ENCODE measurements at places on chromosomes 16 and 17.

DNA sequence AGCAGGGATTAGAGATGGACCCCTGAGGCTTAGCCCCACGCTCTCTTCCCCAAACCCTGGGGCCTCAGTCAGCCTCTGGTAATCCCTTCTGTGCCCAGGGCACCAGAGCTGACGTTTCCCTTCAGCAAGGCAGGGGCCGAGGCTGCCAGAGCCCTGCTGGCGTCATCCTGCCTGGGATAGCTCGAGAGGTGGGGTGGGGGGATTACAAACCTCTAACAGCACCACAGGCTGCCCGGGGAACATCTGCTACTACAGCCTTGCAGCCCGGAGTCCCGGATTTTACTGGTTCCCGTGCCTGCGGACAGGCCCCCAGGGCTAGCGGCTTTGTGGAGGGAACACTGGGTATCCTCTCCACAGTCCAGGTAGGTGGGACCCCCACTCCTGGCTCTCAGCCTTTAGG is at the start of gene AANAT:
AANAT (plus strand) TSS at position 238 of the 400 bp plus-strand sequence. CDS start 1,144 bp downstream, outside the sequence.
- DNase-seq: no peak

DNA sequence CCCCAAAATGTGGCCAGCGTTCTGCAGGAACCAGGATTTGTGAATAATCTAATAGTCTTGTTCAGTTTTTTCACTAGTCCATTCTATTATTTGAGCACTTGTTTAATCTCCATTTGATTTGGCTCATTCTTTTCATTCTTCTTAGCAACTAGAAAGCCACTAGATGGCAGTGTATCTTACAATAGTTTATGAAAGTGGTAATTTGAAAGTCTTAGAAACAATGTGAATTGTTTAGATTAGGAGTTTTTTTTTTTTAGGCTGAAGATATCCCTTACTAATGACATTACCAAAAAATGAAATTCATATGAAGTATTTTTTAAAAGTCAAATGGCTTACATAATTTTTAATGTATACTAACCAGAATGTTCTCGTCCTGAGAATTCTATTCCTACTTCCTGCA is 6.7 kb downstream of the ERI2 start:
- DNase-seq: no peak

DNA sequence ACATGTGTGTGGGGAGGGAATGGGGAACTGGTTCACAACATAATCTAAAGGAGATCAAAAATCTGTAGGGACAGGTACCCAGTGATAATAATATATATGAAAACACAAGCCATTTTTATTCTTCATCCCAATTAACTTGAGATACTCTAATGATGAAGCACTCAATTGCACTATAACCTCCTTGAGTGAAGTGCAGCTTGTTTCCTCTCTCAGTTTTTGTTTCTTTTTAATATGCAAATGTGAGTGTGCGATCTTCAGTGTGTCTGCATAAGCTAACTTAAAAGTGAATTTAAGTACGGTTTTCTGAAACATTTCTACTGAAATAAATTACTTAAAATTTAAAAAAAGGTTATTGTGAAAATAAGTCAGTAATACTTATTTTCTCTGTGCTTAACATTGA is 623.5 kb downstream of the CDH11 start:
- no peak for DNase-seq

DNA sequence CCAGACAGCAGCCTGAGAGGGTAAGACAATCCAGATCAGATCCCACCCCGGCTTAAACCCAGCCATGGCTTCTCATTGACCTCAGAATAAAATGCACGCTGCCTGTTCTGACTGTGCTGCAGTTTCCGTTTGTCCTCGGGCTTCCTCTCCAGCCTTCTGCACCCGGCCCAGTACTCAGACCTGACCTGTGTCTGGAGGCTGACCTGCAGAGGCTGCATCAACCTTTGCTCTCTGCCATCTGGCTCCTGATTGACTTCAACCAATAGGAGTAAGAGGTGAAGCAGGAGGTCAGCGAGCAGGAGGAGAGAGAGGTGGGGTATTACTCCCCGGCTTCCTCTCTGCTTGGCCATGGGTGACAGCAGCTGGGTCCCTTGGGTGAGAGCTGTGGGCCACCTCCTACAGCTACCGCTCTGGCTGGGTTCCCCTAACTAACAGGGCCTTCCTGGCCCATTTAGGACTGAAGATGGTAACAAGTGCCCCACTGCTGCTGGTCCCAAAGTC is 46.7 kb downstream of the C16orf82 start:
- DNase-seq: no peak

DNA sequence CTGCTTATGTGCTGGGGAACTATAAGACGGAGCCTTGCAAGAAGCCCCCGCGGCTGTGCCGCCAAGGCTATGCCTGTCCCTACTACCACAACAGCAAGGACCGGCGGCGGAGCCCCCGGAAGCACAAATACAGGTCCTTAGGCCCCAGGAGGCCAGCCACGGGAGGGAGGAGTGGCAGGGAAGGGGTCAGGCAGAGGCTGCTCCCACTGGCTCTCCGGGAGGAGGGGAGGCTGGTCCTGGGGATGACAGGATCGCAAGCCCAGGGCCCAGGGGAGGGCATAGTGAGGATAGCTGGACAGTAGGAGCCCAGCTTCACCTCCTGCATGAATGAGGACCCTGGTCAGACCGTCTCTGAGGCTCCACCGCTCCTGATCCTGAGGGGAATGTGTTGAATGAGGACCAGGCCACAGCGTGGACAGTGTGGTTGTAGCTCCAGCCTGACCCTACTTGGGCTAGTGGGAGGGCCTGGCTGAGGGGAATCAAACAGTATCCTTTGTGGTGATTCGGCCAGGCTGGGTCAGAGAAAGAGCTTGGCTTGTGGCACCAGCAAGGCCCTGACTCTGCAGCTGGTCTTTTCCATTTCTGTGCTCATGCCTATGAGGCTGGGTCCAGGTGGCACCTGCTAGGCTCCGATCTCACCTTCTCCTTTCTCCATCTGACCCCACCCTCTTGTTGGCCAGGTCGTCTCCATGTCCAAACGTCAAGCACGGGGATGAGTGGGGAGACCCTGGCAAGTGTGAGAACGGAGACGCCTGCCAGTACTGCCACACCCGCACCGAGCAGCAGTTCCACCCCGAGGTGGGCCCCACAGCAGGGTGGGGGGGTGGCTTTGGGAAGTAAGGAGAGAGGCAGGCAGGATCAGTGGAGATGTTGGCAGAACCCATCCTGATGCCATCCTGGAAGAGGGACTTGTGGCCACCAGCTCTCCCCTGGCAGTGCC is 28.7 kb downstream of the UNK start:
- no peak for DNase-seq

DNA sequence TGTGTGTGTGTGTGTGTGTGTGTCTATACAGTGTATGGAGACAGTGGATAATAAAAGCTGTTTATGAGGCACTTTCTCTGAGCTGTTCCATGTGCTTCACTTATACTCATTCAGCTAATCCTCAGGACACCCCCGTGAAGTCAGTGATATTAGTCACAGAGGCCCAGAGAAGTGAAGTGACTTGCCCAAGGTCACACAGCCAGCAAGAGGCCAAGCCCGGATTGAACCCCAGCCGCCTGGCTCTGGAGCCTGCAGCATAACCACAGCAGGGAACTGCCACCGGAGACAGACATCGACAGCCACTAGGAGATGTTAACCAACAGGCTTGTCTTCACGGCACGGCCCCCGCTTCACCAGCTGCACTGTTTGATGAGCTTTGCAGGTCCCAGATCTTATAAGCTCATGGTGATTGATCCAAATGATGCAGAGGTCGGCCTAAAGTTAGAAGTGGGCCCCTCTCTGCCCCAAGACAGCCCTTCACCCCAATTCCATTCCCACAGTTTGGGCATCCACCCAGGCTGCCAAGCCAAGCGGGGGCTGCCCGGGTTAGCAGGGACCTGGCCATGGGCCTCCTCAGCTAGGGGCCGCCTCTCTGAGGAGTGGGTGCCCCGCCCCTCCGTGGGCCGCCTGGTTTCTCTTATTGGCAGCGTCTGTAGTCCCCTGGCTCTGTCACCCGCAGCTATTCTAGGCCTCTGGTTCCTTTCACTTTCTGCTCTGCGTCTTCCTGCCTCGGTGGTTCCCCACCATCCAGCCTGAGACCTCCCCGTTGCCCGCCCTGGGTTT is 30.9 kb downstream of the SOCS1 start:
- DNase-seq: peak; percentile 89

DNA sequence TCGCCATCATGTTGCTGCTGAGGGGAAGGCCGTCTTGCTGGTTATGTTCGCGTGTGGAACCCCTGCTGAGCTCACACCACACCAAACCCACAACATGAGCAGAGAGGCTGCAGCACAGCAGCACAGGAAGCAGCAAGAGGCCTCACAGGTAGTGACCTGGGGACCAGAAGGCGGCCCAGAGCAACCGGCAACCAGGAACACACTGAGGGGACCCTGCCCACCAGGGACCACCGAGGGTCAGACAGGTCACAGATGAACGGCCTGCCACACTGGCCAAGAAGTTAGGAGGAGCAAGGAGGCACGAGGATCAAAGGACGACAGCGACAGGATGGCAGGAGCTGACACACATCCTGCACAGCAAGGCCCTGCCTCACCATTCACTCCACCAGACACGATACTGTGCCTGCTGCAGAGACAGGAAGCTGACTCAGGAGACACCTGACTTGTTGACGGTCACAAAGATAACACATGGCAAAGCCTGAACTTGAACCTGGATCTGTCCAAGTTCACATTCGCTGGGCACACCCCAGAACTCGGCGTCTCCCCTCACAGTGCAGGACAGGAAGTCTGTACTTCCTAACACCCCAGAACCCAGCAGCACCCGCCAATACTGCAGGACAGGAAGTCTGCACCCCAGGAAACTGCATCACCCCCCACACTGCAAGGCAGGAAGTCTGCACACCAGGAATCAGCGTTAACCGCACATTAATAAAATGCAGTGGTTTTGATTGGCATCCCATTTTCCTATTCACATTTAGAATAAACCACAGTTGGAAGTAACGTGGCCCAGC is 98.5 kb downstream of the ZNF778 start:
- DNase-seq: peak; percentile 65

DNA sequence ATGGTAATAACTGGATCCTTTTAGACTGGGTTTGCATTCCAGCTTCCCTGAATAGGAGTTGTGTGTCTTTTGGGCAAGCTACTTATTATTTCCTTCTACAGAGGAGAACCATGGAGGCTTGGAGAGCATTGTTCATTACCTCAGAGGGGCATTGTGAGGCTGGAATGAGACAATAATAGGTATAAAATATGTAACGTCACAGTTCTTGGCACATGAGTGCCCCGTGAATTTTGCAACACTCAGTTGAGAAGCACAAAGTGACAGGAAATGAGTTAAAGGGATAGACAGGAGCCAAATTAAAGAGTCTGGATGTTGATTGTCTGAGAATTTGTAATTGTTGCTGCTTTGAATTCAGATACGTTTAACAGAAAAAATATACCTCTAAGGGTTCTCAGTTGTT is 92.2 kb downstream of the CDH8 start:
- DNase-seq: no peak

DNA sequence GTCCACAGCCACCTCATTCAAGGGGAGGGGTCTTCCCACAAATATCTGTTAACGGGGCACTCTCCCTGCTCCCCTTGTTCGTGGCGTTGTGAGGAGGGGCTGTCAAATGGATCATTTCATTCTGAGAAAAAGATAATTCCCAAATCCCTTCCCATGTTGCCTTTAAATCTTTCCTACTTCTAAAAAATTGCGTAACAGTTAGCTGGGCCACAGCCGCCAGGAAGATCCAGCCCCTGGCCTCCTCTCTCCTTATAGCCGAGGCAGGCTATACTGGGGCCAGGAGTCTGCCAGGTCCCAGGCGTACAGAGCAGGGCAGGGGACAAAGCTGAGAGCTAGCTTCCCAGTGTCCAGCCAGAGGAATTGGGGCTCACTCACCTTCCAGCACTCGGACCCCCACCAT is 430 bp downstream of the C16orf89 start:
- no peak for DNase-seq

DNA sequence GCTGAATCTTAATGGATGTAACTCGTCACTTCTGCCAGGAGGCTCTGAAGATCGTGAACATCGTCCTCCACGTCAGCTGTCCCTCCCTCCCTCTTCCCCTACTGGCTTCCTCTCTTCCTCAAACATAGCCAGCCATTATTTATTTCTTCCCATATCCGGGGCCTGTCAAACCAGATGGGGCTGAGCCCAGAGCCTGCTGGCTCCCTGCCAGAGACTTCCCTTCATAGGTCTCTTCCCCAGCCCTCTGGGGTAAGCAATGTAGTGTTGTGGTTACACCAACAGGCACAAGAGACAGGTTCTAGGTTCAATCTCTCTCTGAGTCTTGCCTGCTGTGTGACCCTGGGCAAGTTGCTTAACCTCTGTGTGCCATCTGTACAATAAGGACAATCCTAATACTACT is 40.1 kb upstream of the ZFP90 start:
- no peak for DNase-seq

GRCh38 chr16:29794231-29794710 is 3.7 kb downstream of the KIF22 start:
- no peak for DNase-seq

- peak; percentile 36 for DNase-seq
Observed at GRCh38 chr17:38672788-38673706, 1.7 kb downstream of the EPOP start.

GRCh38 chr16:64182985-64183384 is 938.9 kb downstream of the CDH11 start:
- DNase-seq: no peak

DNA sequence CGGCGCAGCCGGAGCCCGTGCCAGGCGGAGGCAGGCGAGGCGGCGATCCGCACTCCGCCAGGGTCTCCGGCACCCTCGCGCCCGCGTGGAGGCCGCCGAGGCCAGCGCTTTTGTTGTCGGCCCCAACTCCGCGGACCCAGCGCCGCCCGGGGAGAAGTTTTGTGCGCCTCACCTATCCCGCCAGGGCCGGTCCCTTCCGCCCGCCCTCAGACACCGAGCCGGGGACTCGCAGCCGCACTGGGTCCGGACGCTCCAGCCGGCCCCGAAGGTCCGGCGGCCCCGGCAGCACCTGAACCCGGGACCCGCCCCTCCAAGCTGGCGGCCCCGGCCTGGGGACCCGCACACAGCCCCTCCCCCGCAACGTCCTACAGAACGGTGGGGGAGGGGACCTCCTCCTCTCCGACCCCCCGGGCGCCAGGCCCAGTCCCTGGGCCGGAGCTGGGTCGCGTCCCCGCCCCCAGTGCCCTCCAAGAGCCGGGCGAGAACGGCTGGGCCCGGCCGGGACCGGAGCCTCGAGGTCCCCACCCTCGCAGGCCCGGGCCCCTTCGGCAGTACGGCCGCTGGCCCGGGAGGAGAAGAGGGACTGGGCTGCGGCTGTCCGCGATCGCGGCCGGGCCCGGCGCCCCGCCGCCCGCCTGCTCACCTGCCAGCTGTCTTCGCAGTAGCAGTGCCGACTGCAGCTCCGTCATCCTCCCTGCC is 698 bp downstream of the UBE2G1 start:
- DNase-seq: peak; percentile 42

DNA sequence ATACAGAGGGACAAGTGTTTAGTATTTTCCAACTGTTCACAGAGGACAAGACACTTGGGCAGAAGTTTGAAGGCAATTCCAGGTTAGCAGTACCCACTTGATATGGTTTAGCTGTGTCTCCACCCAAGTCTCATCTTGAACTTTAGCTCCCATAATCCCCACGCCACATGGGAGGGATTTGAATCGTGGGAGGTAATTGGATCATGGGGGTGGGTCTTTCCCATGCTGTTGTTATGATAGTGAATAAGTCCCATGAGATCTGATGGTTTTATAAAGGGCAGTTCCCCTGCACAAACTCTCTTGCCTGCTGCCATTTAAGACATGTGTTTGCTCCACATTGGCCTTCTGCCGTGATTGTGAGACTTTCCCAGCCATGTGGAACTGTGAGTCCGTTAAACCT is 668.9 kb downstream of the MAF start:
- DNase-seq: no peak

Data from stimulated activated CD4-positive, alpha-beta T cell treated with anti-CD3 and anti-CD28 coated beads, Interleukin-4, amount 100 ng/mL, for 1 hour (primary cell).